ENCODE measurements at places on chromosomes 3 and 15. TPM values are rescaled to one million over a fixed set of nuclear protein-coding genes. Genes with fewer than 3 reads are reported as not detected.

The SAMD7 gene
- total RNA-seq: not detected

The IGDCC3 gene
- total RNA-seq: 49.2 TPM

DNA sequence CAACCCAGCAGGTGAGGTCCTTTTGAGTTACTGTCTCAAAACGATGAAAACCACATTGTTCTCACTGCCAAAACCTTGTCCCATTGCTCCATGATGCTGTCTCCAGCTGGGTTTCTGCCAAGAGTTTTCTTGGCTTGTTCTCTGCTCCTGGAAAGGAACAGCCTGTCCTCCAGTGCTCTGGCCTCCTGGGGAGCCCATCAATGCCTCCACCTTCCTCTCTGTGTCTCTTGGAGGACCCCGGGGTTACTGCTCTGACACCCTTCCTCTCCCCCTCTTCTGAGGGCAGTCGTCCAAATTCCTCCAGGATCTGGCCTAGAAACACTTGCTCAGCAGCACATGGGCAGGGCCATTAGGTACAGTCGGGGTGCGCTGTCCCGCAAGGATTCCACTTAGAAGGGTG is 63.9 kb upstream of the RGMA start:
- no peak for DNase-seq

DNA sequence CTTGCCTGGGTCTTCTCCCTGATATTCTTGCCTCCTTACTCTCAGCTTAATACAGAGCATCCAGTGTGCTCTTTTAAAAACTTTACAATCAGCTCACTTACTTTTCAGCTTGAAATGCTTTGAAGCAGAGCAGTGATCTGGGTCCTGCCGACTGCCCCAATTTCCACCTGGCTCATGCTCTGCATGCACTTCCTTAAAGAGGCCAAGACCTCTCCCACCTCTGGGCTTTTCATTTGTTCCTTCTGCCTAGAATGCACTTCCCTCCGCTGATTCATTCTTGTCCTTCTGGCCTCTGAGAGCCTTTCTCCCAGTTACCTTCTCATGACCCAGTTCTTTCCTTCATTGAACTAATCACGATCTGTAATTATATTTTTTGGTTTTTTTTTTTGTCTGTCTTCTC is 1.9 kb upstream of the CCNDBP1 start:
- no peak for DNase-seq

All from WTC11 (cell line).